CD4-positive, alpha-beta T cell treated with Interleukin-17A for 1 hour (primary cell): ENCODE measurements at places on chromosomes 2 and 18.

DNA sequence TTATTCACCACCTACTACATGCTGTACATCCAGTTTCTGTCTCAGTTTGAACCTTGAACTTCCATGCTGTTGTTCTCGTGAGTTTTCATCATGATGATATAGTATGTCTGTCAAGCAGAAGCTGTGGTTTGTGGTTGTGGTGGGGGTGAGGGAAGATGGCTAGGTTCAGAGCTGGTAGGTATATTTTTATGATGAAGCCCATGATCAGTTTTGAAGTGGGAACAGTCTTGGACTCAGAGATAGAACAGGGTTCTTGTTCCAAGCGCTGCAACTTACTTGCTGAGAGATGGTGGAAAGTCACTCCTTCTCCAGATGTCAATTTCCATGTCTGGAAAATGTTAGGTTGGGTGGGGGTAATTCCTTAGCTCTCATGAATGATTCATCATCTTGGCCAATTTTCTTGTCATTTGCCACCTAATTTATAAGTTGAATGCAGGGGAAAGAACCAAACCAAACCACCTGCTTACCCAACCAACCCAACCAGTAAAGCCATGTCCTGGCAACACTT is 21.6 kb downstream of the PMAIP1 start:
- peak; percentile 36 for DNase-seq

DNA sequence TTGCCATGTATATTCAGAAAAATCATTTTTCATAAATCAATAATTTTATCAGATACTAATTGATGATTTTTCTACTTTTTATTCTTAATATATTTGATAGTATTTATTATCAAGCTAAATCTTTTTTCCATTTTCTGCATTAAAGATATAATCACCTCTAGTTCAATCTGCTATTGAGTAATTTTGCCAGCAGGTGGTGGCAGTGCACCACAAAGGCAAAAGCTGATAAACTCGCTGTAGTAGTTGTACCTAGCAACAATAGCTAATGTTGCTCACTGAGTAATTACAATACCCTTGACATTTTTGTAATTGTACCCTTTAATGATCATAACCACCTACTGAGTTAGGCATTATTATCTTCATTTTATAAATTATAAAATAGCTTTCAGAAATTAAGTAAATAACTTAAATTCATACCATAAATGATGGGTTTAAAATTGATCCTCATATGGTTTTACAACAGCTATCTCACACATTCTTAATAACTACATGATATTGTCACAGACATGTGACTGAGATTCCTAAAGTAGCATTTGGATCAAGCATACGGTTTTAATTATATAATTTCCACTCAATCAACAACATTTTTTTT is 52.0 kb upstream of the CALCRL start:
- DNase-seq: peak; percentile 32

- DNase-seq: no peak
These were observed 237.3 kb upstream of the SALL3 start for GRCh38 chr18:78742218-78742745.

DNA sequence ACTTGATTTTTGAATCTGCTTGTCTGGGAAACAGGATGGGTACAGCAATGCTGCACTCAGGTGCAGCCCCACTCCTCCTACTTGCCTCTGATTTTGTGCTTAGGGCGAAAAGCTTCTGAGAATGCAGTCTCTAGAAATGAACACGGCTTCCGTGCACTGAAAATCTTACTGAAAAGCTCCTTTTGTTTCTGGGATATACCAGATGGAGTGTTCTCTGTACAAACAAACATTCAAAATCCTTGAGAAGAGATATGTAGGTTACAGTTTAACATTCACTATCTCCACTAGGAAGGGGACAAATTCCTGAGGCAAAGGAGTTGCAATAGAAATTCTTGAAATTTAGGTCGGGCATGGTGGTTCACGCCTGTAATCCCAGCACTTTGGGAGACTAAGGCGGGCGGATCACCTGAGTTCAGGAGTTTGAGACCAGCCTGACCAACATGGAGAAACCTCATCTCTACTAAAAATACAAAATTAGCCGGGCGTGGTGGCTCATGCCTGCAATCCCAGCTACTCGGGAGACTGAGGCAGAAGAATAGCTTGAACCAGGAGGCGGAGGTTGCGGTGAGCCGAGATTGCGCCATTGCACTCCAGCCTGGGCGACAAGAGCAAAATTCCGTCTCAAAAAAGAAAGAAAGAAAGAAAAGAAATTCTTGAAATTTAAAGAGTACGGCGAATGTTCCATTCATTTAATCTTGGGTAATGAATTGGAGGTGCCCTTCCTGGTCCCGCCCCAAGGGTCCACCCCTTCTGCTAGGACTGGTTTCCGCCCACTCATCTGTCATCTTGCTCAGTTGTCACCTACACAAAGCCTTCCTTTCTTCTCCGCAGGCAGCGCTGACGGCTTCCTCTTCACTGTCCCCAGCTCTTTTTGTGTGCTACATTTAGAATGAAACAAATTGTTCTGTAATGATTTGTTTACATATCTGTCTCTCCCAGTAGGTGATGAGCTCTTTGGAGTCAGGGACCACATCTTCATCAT is 92.4 kb downstream of the SOCS6 start:
- no peak for DNase-seq

DNA sequence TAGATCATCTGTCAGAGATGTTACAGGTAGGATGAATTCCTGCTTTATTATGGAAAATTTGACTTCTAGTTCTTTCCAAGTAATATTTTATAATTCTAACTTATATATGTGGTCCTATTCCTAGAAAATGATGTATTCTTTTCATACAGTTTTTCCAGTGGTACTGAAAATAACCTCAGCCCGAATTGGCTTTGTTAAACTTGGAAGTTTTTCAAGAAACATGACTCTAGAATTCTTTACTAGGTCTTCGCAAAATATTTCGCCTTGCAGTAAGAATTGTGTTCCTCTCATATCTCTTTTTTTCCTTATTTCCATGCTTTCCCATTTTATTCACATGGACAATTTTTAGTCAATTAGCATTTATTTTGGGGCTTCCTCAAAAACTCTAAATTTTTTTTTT is 60.5 kb downstream of the BMPR2 start:
- no peak for DNase-seq
